Vein endothelial cell (primary cell): ENCODE measurements at places on chromosomes 5 and 9. TPM values are rescaled to one million over a fixed set of nuclear protein-coding genes. Genes with fewer than 3 reads are reported as not detected.

Gene EFNA5
- 27.8 and 30.7 TPM in 2 replicates for total RNA-seq

Gene ATP6V0E1
- 162 and 172 TPM in 2 replicates for total RNA-seq

Gene FGF18
- 0.10 and 0.33 TPM in 2 replicates for total RNA-seq

Gene EDIL3
- total RNA-seq: 2.9 and 3.5 TPM in 2 replicates

Gene RLN2
- not detected in 2 replicates for total RNA-seq

Gene NR2F1
- total RNA-seq: 24.9 and 41.5 TPM in 2 replicates

Gene PPP2R2B
- not detected in 2 replicates for total RNA-seq
